GM23248 (cell line): ENCODE measurements at places on chromosomes 4 and X. TPM values are rescaled to one million over a fixed set of nuclear protein-coding genes. Genes with fewer than 3 reads are reported as not detected.

DNA sequence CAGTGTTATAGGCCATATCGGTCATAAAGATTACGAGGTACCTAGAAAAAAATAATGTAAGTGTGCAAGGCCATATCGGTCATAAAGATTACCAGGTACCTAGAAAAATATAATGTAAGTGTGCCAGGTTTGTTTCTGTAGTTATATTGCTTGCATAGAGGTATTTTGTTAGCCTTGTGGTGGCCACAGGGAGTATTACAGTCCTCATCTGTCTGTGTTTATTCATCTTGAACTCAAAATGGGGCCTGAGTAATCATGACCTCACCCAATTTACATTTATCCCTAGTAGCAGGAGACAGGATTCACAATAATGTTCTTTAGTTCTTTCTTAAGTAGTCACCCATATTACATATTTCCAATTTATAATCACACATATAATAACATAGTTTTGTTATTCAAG is 459.7 kb downstream of the MID1IP1 start:
- DNase-seq: peak; percentile 60

DNA sequence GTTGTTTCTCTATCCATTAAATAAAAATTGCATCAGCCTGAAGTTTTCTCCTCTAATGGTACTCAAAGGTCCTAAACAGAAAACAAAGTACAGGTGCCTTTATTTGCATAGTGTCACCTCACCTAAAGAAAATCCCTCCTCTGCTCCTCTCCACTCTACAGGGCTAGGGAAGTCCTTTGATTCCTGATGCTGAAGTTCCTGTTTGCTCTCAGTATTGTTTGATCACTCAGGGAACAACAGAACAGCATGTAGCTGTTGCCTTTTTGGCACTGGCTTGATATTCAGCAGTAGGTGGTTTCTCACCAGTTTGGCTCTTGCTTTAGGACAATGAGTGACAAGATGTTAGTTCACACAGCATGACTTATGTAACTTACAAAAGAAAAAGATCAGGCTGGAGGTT is 156.2 kb upstream of the SLC7A11 start:
- DNase-seq: no peak

DNA sequence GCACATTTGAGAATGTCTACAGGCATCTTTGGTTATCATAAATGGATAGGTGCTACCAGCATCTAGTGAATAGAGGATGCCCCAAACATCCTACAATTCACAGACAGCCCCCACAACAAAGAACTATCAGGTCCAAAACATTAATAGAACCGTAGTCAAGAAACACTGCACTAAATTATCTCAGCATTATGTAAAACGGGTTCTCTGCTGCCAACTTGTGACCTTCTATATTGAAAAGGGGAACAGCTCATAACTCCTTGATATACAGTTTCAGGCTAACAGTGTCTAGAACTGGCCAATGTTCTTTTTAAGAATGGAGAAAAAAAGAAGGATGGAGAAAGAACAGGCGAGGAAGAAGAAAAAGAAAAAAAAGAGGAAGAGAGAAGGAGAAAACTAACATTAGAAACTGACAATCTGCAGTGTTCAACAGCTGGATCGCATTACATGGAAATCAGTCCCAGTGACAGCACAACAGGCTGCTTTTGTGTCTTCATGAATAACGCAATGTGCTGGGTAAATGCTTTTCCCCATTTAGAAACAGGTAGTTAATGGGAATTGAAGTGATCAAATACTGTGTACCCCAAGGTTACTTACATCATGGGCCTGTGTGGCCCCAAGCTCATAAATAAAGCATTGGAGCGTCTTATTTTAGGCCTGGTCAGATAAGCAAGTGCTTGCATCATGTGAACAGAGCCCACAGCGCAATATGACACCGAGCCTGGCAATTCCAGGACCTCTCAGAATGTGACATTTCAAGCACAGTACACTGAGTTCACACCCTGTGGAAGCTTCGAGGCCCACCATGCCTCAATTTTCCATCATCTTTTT is 339.5 kb downstream of the DHX15 start:
- DNase-seq: no peak

Gene XAGE1A
- not detected in 2 replicates for total RNA-seq

DNA sequence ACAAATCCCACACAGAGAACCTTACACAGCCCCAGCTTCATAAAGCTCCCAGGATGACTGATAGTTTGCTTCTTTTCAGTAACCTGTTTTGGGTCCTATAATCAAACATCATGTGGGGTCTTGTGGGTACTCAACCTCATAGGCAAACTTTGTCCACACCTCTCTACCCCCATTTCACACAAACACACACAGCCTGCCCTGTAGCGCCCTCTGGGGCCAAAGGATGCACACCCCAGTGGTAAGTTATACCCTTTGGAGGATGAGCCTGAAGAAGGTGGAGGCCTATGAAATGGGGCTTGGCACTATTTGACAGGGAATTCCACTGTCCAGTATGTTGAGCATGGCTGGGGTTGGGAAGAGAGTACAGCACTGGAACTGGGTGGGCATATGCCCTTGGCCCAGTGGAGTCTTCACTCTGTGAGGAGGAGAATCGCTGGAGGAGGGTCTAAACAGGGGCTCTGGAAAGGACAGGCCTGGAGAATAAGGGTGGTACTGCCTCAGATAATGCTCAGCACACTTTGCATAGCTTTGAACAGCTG is 30.5 kb upstream of the COL25A1 start:
- DNase-seq: peak; percentile 14
